Naive thymus-derived CD4-positive, alpha-beta T cell (primary cell): ENCODE measurements at places on chromosomes 11 and 22. TPM values are rescaled to one million over a fixed set of nuclear protein-coding genes. Genes with fewer than 3 reads are reported as not detected.
A peak's percentile ranks its signal among the peaks of the same experiment; 100 is the strongest.

Gene DEUP1
- not detected for total RNA-seq

Gene OR52W1
- total RNA-seq: not detected

Gene CCDC116
- total RNA-seq: 0.21 TPM

Gene KIRREL3
- not detected in 2 replicates for total RNA-seq

Gene FOXR1
- total RNA-seq: not detected in 2 replicates

Gene PANX2
- 0.23 and 0.27 TPM in 2 replicates for total RNA-seq

Gene RTCB
- 41.6 TPM for total RNA-seq

Gene TRPC6
- total RNA-seq: not detected

Gene MGAT3
- total RNA-seq: 2.4 and 3.2 TPM in 2 replicates

Gene INPP5J
- 0.29 TPM for total RNA-seq

Gene ACRV1
- not detected for total RNA-seq

Gene DDI1
- total RNA-seq: not detected

Gene CDKN1C
- 6.0 TPM for total RNA-seq

Gene SYT8
- not detected for total RNA-seq

Gene MOGAT2
- not detected for total RNA-seq

Gene OR10A3
- not detected for total RNA-seq

Gene C11orf91
- not detected for total RNA-seq

Gene AIFM3
- 9.0 TPM for total RNA-seq

Gene GALR3
- not detected for total RNA-seq

- DNase-seq: no peak
Measured at GRCh38 chr11:28702871-28703270, 594.7 kb downstream of the METTL15 start.

- DNase-seq: no peak
Measured at GRCh38 chr11:116352881-116353280, 419.9 kb downstream of the BUD13 start.

DNA sequence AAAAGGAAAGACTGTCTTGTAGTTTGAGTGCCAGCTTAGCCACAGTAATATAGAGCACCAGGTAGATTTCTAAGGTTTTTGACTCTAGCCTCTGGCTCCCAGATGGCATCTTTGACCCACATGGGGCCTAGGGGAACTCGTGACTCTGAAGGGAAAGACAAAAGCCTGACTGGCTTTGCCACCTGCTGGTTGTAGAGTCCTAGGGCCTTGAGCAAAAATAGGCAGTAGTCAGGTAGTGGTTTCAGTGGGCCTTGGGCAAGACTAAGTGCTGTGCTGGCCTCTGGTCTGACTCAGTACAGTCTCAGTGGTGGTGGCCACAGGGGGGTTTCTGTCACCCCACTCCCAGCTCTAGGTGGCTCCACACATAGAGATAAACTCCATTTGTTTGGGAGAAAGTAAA lies 349.4 kb downstream of the FAM181B start:
- DNase-seq: no peak

DNA sequence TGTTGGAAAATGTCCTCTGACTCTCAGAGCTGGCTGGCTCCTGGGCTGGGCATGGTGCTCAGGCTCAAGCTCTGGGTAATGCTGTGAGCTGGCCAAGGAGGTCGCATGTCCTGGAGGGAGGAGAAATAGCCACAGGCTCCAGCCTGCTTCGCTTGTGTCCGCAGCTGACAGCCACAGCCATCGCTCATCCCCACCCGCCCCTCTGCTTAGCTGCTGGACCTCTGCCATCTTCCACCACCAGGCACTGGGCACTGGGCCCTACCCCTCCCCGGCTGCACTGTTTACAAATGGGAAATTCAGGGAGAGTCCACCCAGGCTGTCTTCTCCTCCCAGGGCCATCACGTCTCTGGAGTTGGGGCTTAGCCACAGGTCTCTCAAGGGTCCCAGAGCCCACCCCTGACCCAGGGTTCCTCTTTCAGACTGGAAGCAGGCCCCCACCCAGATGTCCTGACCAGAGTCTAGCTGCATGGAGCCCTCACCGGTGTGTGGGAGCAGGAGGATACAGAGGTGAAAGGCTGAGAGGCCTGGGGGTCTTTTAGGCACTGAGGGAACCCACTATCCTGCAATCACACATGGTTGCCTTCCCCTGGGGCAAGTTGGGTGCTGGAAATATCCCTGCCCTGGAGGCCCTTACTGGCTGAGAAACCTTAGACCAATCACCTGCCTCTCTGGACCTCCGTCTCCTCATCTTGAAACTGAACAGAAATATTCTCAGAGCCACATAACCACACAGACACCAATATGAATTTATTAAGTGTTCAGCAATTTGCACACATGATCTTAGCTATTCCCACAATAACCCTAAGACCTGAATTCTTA lies 62.7 kb downstream of the CD82 start:
- peak; percentile 19 for DNase-seq

GRCh38 chr22:50118557-50119168 lies 28.9 kb downstream of the MOV10L1 start:
- DNase-seq: no peak

GRCh38 chr22:45812910-45813309 lies 141.3 kb downstream of the ATXN10 start:
- DNase-seq: no peak

DNA sequence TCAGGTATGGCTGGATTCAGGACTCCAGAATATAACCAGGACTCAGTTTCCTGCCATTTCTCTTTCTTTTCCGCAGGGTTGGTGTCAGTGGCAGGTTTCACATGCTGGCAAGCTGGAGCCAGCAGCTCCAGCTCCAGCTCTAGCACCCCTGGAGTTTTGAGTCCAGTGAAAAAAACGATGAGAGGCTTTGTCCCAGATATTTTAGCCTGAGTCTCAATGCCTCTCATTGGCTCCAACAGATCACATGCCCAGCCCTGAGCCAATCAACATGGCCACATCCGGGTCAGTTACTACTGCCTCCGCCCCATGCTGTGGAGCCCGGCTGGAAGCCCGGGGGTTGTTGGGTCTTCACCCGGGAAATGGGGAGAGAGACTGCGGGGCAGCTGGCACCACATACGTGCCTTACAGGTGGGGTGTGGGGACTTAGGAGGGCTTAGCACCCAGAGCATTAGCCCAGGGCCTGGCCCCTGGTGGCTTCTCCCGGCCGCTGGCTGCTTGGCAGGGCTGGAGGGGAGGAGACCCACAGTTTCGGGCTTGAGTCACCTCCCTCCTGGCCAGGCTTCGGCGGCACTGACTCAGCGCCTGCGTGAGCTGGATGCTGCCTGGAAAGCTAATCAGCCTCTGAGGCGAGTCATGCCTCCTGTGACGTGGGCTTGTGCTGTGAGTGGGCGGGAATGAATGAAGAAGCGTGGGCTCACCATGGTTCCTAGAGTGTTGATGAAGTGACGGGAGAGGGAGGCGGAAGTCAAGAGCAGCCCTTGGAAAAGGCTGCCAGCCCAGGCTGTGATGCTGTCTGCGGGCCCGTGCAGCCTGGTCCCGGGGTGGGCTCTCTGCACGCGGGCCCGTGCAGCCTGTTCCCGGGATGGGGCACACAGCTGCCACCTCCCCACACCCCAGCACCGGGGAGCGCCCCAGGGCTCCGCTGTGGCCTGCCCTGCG lies 15.3 kb upstream of the MRTFA start:
- DNase-seq: peak; percentile 43

GRCh38 chr22:19478045-19478900 lies 720 bp downstream of the UFD1 start:
- no peak for DNase-seq

GRCh38 chr11:10005955-10006525 lies 288.0 kb downstream of the SBF2 start:
- no peak for DNase-seq

GRCh38 chr11:64809781-64810241 lies 540 bp downstream of the MEN1 start:
- DNase-seq: peak; percentile 38

GRCh38 chr11:81005595-81005994 lies 1564.8 kb upstream of the TENM4 start:
- no peak for DNase-seq

DNA sequence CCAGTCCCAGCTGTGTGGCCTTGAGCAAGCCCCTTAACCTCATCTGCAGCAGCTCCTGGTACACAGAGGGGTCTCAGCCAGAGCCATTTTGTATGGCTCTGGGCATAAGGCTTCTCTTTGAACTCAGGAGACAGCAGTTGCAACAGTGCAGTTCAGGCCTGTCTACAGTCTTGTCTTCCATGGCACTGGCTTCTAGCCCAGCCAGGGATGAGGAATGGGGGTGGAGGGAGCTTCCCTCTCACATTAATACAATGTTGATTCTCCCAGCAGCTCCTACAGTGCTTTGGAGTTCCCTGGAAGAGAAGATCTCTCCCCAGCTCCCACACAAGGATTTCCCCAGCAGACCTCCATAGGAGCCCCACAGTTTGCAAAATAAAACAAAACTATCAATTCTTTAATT lies 350.2 kb downstream of the BUD13 start:
- no peak for DNase-seq

DNA sequence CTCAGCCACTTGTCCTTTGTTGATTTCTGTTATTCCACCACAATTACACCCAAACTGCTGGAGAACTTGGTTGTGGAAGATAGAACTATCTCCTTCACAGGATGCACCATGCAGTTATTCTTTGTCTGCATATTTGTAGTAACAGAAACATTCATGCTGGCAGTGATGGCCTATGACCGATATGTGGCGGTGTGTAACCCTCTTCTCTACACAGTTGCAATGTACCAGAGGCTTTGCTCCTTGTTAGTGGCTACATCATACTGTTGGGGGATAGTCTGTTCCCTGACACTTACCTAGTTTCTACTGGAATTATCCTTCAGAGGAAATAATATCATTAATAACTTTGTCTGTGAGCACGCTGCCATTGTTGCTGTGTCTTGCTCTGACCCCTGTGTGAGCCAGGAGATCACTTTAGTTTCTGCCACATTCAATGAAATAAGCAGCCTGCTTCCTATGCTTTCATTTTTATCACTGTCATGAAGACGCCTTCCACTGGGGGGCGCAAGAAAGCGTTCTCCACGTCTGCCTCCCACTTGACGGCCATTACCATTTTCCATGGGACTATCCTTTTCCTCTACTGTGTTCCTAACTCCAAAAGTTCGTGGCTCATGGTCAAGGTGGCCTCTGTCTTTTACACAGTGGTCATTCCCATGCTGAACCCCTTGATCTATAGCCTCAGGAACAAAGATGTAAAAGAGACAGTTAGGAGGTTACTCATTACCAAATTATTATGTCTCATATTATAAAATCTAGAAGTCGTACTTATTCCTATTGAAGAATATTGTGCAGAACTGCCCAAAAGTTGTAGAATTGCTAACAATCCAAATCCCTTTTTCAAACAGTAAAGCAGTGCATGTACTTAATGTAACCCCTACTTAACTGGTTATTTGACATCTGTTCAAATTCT lies 53.2 kb downstream of the OR4C6 start:
- no peak for DNase-seq

DNA sequence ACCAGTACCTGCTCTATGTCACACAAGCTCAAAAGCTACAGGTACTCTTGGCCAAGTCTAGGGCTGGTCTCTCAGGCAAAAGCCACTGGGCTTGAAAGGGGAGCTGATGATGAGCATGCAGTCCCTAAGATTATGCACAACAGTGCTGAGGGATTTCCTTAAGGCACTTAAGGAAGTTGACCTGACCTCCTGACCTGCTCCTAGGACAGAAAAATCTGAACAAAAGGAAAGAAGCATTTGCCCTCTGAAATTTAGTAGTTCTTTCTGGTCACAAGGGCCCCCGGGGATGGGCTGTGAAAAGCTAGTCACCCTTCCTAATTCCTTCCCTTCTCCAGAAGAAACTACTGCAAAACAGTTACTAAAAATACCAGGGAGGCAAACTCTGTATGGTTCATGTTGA lies 83.6 kb upstream of the PHOX2A start:
- DNase-seq: no peak

- DNase-seq: no peak
Measured at GRCh38 chr11:2387266-2387987, 10.3 kb downstream of the CD81 start.

DNA sequence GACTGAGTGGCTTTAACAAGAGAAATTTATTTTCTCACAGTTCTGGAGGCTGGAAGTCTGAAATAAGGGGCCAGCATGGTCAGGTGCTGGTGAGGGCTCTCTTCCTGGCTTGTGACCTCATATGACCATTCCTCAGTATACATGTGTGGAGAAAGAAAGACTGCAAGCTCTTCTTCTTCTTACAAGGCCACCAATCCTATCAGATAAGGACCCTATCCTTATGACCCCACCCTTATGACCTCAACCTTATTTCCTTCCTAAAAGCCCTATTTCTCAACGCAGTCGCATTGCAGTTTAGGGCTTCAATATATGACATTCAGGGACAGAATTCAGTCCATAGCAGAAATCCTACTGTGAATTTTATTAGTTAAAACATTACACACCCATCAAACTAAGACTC lies 124.4 kb upstream of the RAG2 start:
- no peak for DNase-seq

GRCh38 chr11:28223577-28223976 lies 115.4 kb downstream of the METTL15 start:
- no peak for DNase-seq

DNA sequence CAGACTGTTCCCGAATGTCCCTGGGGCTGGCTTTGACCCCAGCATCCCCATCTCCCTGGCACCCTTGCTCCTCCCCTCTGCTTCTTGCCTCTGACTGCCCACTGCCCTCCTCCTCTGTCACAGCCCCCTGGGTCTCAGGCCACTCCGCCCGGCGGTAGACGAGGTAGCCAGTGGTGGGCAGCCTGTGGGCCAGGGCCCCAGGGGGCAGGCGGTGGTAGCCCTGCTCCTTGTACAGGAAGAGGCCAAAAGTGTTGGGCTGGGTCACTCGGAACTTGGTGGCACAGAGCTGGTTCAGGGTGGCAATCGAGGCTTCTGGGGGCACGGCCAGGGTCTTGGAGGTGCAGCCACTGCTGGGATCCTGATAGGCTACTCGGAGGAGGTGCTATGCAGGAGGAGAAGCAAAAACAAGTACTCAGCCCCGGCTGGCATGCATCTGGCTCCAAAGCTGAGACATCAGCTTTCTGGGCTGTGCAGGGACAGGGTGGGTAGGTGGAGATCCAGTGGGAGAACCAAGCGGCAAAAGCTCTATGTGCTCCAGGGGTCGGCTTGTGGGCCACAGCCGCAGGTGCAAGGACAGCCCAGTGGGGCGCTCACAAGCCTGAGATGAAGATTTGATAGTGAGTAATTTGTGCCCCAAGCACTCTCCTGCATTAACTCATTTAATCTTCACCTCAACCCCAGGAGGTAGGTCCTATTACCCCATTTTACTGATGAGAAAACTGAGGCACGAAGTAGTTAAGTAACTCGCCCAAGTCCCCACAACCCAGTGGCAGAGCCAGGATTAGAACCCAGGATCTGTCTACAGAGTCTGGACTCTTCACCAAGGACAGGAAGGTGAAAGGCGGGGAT lies 3.6 kb downstream of the RIN1 start:
- no peak for DNase-seq

- no peak for DNase-seq
Measured at GRCh38 chr22:41001722-41002122, 50.5 kb downstream of the RBX1 start.

- DNase-seq: no peak
Measured at GRCh38 chr11:115580416-115580815, 76.2 kb upstream of the CADM1 start.

- DNase-seq: no peak
Measured at GRCh38 chr22:33871935-33872334, 48.3 kb downstream of the LARGE1 start.
